ENCODE measurements at places on chromosomes 1 and 21.

DNA sequence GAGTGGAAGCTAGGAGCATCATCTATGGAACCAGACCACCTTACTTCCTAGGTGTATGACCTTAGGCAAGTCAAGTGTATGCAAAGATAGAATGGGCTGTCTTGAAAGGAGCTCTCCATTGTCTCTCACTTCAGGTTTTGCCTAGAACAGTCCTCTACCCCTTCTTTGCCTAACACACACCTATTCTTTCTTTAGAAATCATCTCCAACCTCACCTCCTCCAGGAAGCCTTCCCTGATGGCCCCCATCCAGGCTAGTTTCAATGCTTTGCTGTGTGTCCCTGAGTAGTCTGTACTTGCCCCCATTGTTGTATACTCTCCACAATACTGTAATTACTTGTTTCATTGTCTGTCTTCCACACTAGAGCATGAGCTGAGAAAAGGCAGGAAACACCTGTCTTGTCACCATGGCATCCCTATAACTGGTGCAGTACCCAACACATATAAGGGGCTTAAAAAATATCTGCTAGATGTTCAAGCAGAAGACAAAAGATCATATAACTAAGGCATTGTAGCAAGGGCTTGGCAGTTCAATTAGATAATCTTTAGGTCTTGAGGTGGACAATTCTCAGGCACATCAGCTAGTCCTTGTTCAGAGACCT, 83.0 kb downstream of the RRAGC start:
- no peak for DNase-seq

GRCh38 chr1:223319905-223320580, 43.9 kb downstream of the SUSD4 start:
- DNase-seq = no peak

GRCh38 chr21:28937737-28938136, 54.9 kb downstream of the LTN1 start:
- DNase-seq = no peak

DNA sequence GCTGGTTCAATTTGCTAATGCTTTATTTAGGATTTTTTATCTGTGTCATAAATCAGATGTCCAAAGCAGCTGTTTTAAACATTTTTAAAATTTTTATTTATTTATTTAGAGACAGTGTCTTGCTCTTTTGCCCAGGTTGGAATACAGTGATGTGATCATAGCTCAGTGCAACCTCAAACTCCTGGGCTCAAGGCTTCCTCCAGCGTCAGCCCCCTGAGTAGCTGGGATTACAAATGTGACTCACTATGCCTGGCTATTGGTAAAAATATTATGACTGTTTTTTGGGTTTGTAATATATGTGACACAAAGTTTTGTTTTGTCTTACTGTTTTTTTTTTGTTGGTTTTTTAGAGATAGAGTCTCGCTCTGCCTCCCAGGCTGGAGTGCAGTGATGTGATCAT, 11.8 kb downstream of the ZBED6 start:
- DNase-seq = no peak

DNA sequence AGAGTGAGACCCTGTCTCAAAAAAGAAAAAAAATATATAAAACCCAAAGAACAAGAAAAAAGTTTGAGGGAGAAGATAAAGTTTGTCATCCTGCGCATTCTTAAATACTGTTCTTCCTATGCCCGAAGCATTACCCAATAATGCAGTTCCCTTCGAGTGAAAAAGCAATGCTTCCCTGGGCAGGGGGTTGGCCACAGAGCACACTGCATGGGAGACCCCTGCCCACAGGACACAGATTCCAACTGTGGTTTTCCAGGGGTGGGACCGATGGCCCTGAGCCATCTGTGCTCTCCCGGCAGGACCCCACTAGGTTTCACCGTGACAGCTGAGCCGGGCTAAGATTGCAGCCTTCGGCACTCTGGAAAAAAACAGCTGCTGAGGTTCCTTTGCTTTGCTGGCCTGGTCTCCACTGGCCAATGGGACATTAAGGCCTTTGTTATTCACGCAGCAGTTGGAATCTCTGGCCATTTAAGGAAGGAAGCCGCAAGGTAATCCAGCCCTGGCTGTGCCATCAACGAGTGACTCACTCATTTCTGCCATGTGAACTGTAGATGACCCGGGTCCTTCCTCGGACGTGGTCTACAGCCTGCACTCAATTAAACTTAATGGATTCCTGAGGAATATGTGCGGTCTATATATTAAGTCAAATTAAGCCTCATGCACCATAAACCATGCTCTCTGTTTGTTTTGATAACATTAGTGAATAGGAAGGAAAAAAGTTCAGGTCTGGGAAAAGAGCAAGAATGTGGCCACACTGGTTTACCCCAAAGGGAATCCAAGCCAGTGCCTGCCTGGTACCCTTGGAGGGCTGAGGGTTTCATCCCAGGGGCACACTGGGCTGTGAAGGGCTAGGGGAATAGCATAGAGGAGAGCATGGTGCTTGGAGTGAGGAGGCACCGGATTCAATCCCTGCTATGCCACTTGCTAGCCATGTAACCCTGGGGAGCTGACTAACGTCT, 163.2 kb downstream of the ZBTB18 start:
- DNase-seq = no peak

DNA sequence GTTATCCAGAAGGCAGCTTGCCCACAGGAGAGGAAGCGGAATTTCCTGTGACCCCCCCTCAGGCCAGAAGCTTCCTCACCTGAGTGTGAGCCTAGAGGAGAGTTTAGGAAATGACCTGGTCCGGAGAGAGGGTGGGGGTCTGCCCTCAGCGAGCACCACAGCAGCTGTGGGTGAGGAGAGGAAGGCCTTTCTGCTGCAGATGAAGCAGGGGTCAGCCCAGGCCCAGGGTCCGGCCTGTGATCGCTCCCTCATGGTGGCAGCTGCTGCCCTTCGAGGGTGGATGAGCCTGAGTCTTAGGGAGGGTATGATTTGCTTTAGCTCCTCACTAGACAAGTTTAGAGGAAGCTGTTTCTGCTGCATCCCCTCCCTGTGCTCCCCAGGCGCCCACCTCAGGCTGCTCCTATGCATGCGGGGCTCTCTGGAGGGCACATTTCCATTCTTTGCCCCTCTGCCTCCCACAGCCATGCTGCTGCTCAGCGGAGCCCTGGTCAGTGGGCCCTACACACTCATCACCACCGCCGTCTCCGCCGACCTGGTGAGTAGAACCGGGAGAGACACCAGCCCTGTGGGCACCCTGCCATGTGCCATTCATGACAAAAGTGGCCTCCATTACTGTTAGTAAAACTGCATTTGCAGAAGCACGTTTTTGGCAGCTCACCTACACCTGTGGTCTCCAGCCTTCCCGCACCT, 53.0 kb downstream of the SLC37A1 start:
- no peak for DNase-seq

DNA sequence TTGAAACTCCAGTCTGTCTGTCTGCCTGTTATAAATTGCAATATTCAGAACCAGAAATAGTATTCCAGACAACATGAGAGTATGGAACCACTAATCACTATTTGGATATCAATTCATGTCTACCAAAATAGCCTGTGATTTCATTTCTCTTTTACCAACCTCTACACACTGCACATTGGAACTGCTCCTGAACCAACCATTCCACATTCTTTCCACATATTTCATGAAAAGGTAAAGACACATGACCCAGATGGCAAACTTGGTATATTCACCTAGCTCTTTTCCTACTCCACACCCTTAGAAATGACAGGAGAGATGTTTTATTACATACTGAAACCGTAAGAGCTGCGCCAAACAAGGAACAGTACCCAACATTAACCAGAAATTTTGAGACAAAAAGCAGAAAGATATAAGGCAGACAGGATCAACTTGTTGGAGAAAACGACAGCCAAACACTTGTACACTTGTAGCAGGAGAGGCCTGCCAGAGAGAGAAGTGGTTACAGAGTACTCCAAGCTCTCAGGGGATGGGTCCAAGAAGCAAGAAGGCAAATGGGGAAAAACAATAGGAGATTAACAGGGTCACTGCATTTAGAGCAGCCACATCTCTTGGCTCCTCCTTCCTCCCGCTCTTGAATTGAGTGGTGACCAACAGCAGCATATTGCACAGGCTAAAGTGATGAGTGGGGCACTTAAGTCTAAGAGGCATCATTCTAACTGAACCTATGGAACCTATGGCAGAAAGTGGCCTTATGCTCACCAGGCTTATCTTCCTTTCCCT, 148.7 kb downstream of the SETD4 start:
- DNase-seq = no peak

DNA sequence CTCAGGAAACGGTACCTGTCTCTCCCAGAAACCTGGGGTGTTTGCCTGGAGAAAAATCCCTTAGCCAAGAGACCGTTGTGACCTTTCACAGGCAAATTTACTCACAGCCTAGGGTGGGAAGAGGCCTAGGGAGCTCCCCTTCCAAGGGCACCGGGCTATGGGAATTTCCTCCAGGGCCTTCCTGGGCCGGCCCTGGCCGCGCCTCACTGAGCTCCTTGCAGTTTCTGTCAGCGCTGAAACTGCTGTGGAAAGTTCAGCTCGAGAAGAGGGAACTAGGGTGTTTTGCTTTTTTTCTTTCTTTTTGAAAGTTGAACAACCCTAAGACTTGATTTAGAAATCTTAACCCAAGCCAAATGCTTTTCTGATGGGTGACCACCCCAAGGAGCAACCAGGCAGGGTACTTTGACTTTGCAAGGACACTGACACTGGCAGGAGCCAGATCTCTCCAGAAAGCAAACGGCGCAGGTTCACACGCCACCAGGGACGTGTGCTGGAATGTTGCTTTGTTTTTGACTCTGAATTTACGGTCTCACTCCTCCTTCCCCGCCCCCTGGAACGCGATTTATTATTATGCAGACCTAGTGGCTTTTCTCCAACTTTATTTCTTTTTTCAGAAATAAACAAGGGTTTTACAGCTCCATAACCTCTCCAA, 229.6 kb upstream of the JUN start:
- peak; percentile 16 for DNase-seq

GRCh38 chr21:38303300-38303699, 46.5 kb downstream of the KCNJ15 start:
- DNase-seq = no peak

- no peak for DNase-seq
These were observed 53.1 kb downstream of the SLC19A1 start for GRCh38 chr21:45488931-45489721.

DNA sequence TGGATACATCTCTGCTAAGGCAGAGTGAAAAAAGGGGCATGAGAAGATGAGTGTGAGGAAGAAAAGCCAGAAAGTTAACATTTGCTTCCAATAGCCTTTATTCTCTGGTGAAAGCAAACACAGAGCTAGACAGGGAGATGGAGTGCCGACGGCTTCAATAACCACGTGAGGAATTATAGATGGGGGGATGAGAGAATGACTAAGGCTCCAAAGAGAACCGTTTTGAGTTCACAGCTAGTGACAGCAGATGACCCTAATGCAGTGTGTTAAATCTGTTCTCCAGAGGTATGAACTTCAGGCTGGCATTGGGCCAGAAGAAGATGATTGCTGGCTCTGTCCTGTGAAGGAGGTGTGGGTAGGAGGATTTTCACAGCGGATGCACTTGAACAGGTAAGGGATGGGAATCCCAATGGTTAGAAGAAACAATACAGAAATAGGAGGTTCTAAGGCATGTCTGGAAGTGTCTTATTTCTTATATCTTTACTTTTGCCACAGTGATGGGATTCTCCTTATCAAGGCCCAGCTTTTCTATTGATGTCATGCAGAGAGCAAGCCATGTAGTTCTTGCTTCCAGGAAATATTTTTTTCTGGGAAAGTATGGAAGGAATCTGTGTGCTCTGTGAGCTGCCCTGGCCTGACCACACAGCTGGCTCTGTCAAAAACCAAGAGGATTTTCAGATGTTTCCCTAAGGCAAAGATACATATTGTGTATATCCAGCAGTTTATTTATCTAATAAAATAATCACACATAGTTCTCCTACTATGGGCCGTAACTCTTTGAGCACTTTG, 573.8 kb downstream of the LTN1 start:
- no peak for DNase-seq

GRCh38 chr1:62237950-62238374, 43.3 kb downstream of the L1TD1 start:
- DNase-seq = no peak

DNA sequence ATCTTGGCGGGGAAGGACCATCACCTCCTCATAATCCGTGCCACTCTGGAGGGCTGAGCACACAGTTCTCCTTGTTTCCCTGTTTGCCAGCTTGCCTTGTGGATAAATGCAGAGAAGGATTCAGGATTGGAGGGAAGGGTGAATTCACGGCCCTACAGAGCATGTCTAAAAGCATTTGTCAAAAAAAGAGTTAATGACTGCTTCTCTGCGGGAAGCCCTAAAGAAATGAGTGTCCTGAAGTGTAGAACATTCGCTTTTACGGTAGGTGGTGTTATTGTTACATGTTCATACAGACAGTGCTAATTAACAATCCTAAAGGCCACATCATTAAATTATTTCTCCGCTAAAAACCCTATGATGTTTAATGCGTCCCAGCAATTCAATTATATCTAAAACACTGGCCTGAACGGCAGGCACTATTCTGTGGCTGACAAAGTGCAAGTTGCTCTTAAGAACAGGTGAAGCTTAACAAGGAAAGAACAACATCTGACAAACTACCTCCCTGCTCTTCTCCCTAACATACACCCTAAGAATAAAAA, 112.3 kb upstream of the NFIA start:
- peak; percentile 81 for DNase-seq

DNA sequence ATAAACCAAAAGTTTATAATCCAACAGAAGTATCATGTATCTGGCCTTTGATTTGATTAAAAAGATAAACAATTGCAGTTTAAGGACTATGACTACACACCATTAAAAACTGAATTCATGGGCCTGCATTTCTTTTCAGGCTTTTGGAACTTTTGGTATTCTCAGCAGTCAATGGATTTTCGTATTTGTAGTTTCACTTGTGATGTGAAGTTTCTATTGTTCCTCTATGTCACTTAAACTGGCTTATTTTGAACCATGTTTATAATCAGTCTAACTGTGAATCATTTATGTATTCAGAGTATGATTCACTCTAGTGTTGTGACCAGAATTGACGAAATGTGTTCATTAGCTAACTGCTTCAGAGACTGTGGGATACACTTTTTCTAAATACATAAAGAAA, 132.9 kb downstream of the COQ8A start:
- DNase-seq = no peak

DNA sequence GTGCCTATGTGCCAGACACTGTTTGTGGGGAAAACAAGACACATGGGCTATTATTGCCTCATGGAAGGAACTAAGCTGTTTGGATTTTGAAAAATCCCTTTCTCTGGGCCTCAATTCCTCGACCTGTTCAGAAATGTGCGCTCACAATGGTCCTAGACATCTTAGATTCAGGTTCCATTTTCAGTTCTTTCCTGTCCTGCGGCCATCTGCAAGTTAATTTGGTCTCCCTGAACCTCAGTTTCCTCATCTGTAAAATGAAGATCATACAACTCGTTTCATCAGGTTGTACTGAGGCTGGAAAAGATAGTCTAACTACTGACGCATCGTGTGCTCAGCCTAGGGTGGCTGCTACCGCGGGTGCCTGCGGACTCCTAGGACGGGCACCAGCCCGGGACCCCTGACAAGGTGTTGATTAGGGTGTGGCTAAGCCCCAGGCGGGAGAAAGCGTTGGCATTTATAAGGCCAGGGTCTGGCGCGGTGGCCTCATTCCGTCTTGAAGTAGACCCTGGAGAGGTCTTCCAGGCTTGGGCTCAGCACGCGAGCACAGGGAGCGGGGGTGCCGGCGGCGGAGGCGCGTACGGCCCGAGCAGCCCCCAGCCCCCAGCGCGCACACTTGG, 493 bp upstream of the ELOA start:
- DNase-seq = no peak
